ENCODE measurements at places on chromosomes 7 and 10. TPM values are rescaled to one million over a fixed set of nuclear protein-coding genes. Genes with fewer than 3 reads are reported as not detected.
A peak's percentile ranks its signal among the peaks of the same experiment; 100 is the strongest.

DENND10 gene
- 94.7 TPM for total RNA-seq

DNA sequence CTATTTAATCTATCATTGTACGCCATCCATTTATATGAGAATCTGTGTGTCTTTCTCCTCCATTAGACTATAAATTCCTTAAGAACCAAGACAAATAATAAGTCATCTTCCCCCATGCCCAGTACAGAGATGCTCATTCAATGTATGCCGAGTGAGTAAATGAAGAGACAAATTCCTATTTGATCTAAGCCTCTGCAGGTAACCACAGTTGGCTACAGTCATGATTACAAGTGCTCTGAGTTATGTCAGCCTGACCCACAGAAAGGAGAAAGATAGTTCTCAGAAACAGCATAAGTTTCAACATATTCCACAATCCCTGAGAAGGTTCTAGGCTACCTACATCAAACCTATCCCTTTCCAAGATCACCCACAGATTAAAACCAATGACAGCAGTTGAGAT lies 46.1 kb downstream of the MPP7 start:
- no peak for DNase-seq

DNA sequence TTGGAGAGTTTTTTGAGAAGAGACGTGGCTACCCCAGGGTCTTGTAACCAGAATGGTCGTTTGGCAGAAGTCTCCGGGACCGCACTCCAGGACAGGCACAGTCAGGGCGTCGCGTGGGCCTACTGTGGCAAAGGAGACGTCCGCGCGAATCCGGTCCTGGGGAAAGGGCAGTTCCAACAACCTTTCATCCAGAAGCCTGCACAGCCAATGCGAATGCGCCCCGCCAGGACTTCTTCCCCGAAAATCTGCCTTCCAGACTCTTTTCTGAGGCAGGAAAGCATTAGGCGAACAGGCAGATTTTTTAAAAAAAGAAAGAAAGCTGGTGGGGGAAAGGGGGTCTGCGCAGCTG lies 2.0 kb downstream of the HPSE2 start:
- DNase-seq, result no peak

- DNase-seq, result peak; percentile 26
Observed at GRCh38 chr10:118033905-118034304, 12.8 kb downstream of the RAB11FIP2 start.

GRCh38 chr7:50364645-50365044 lies 60.1 kb downstream of the IKZF1 start:
- no peak for DNase-seq

DNA sequence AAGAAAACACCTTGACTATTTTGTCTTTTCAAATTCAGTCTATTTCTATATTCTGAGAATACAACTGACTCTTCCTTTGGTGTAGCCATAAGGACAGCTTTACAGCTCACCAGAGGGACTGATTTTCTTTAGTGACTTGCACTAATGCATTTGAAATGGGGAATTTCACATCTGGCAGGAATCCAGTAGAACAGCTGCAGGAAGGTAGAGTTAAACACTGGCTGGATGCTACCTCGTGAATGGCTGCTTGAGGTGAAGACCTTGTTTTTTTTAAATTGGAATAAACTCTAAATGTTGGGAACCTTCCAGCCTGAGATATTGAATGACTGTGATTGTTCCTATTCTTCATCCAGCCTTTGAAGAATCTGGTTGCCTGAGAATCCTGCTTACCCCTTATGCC lies 139.5 kb upstream of the STK17A start:
- no peak for DNase-seq

GRCh38 chr7:778271-778967 lies 51.3 kb upstream of the PRKAR1B start:
- DNase-seq, result no peak

OPN1SW gene
- total RNA-seq, result not detected

GRCh38 chr10:78165617-78166016 lies 132.0 kb downstream of the RPS24 start:
- DNase-seq, result peak; percentile 47

DNA sequence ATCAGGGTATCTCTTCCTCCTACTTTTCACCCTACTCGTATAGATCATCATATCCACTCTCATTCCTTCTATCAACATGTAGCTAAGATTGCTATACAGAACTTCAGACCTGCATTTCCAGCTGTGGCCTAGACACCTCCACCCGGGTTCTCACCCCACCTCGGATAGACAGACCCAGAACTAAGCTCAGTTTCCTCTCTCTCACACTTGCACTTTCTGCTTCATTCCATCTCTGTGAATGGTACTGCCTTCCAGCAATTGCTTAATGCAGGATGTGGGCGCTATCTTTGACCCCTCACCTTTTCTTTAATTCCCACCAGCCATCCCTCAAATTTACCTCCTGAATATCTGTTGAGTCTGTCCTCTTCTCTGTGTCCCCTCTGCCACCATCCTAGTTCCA lies 35.7 kb downstream of the AGK start:
- DNase-seq, result no peak

DNA sequence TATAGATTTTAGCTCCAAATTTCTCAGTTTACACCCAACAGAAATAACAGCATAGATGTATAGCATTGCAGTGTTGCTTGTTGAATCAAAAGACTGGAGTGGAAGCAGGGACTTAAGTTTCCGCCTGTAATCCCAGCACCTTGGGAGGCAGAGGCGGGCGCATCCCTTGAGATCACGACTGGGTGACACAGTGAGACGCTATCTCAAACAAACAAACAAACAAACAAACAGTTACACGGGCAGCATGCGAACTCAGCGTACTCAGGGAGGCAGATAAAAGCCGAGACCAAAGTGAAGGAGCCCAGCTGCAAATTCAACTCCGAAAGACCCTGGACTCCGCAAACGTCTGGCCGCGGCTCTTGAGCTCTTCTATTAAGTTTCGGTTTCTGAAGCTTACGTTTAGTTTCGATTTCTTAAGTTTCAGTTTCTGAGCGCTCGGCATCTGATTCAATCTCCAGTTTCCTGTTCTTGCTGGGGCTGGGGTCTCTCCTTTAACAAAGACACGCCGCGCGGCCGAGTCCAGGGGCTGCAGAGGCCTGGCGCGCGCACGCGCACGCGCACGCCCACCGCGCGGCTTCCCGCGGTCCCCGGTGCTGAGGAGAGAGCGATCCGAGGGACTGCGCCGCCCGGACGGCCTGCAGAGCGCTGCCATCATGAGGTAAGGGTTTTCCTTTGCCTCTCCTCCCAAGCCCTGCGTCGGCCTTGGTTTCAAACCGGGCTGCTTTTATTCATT lies at the start of gene IFIT5:
Gene IFIT5, plus strand, starts transcription at position 423 of the 733 bp plus-strand sequence. Its CDS starts 231 bp downstream, at position 654.
- peak; percentile 85 for DNase-seq

FRMD4A gene
- total RNA-seq, result 6.8 TPM

DNA sequence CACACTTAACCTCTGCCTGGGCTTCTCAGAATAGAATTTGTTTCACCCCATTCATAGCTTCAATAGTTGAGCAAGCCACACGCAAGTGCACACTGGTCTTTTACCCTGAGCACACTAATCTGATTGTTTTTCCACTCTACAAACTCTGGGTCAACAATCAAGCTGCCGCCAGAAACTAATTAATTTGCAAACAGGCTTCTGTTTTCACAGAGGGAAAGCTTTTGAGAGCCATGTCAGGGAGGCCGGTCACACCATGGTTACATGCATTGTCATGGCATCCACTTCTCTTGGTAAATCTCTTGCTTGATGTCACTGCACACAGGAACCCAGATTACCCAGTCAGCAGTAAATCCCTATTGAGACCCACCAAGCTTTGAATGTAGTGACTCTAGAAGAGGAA lies 154.2 kb downstream of the SEMA3A start:
- DNase-seq, result no peak

- DNase-seq, result no peak
Observed at GRCh38 chr7:100952641-100953040, 3.3 kb downstream of the MUC3A start.

GRCh38 chr10:86163522-86164173 lies 202.9 kb downstream of the GRID1 start:
- peak; percentile 65 for DNase-seq

DNA sequence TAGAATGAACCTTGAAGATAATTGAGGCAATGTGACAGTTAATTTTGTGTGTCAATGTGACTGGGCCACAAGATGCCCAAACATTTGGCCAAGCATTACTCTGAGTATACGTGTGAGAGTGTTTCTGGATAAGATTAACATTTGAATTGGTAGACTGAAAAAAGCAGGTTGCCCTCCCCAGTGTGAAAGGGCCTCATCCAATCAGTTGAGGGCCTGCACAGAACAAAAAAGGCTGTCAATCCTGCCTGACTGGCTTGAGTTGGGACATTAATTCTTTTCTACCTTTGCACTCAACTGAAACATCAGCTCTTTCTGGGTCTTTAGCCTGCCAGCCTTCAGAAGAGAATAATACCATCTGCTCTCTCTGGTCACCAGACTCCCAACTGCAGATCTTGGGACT lies 56.6 kb upstream of the PDE1C start:
- DNase-seq, result no peak

DNA sequence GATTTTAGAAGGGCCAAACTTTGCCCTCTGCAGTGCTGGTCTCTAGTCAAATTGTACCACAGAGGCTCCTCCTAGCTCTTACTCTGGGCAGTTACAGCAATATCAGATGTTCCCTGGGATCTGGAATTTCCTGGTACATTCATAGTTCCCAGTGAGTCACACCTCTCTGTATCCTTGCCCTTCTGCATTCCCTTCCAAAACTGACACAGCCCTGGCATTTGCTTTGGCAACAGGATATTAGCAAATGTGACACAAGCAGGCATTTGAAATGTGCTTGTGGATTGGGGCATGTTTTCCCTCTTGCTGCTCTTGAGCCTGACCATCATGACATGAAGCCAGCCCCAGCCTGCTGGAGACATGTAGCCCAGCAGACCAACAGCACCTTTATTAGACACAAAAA lies 284.7 kb upstream of the AKR1E2 start:
- peak; percentile 7 for DNase-seq

DNA sequence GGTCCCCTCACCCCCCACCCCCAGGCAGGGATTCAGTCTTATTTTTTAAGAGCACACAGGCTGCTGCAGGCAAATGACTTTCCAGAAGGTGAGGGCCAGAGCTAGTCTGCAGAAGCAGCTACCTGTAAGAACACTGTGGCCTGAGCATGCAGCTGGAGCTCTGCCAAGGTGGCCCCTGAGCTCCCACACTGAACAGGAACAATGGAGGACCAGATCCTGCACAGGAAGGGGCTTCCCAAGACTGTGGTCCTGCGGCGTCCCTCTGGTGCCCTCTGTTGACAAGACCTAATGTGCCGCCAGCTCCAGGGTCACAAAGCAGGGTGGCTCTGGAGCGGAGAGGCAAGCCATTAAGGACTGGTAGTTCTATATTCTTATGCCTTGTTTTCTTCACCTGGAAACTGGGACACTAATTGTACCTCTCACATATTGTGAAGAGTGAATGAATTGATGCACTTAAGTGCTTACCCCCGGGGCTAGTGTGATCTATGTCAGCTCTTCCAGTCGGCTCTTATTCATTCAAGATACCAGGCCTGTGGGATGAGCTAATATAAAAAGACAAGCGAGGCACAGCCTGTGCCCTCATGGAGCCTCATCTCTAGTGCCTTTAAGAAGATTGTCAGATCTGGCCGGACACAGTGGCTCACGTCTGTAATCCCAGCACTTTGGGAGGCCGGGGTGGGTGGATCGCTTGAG lies 8.0 kb upstream of the BEND7 start:
- DNase-seq, result peak; percentile 78

GRCh38 chr7:84162584-84162983 lies 32.0 kb downstream of the SEMA3A start:
- DNase-seq, result no peak

All from hepatocyte (in vitro differentiated cells).